ENCODE measurements at places on chromosomes 2 and 18. TPM values are rescaled to one million over a fixed set of nuclear protein-coding genes. Genes with fewer than 3 reads are reported as not detected.

ASXL3 gene
- 1.2 TPM for total RNA-seq

LRP2 gene
- total RNA-seq = not detected

DNA sequence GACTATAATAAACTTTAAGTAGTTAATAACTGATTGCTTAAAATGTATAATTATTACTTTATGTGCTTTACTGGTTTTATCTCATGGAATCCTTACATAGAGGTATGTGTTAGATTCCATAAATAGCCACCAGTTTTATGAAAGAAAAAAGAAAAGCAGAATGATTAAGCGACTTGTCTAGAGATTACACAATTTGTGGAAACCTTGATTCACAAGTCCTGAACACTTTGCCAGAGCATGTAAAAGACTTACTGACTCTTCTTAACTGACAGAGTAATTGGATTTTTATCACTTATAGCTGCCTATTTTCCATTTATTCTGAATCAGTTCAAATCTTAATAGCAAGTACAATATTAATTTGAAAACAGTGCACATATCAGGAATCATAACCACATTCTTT lies 448.7 kb upstream of the NETO1 start:
- no peaks in the 10 kb centered on the region for H3K27me3 ChIP-seq
- no peak overlapping the region for H3K4me3 ChIP-seq
- no peaks in the 10 kb centered on the region for H3K4me1 ChIP-seq
- no peak overlapping the region for H3K27ac ChIP-seq
- DNase-seq = no peak
- no peaks in the 10 kb centered on the region for H3K36me3 ChIP-seq

GRCh38 chr2:85656468-85656867 lies 11.5 kb downstream of the SFTPB start:
- DNase-seq = no peak
- H3K27ac ChIP-seq = no peak overlapping the region
- no peaks in the 10 kb centered on the region for H3K4me1 ChIP-seq
- H3K36me3 ChIP-seq = peaks cover 60% of the 10 kb centered on the region

DNA sequence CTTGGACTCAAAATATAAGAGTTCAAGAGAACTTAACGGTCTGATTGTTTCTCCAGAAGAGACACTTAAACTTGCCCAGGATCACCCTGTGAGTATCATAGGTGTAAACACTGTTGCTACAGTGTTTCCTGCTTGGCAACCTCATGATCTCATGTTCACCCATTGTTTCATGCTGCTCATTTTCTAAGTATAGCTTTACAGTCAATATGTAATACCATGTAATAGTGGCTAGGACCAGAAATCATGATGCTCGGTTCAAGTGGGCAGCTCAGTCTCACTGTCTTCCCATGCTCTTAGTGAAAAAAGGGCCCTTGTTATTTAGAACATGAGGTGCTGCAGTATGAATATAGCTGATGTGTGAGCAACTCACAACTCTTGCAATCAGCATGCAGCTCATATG lies 157.5 kb downstream of the CERS6 start:
- no peaks in the 10 kb centered on the region for H3K36me3 ChIP-seq
- H3K4me3 ChIP-seq = no peak overlapping the region
- no peak for DNase-seq
- no peak overlapping the region for H3K27ac ChIP-seq
- H3K27me3 ChIP-seq = no peaks in the 10 kb centered on the region

DNA sequence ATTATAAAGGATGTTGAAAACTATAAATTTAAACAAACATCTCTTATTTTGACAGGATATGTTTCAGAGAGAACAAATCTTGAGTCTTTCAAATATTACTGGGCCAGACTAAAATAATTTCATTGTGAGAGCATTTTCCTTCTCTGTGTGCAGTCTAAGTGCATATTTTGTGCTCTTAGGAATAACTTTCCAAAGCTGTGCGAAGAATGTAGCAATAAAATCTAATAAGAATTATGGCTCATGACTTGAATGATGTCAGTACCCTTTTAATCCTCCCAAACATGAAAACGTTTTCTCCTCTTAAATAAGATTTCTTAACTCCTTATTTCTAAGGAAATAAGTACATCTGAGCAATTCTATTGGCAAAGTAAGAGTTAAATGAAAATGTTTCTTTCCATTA lies 76.2 kb upstream of the EFEMP1 start:
- no peaks in the 10 kb centered on the region for H3K27me3 ChIP-seq
- no peaks in the 10 kb centered on the region for H3K4me1 ChIP-seq
- no peaks in the 10 kb centered on the region for H3K36me3 ChIP-seq
- DNase-seq = no peak
- H3K27ac ChIP-seq = no peak overlapping the region

IL1RN gene
- total RNA-seq = 0.87 TPM

All from stomach (tissue), 19 donors.